ENCODE measurements at places on chromosomes 1 and 21.
A peak's percentile ranks its signal among the peaks of the same experiment; 100 is the strongest.

GRCh38 chr1:108502624-108503023 lies 52.5 kb downstream of the NBPF6 start:
- DNase-seq = no peak

DNA sequence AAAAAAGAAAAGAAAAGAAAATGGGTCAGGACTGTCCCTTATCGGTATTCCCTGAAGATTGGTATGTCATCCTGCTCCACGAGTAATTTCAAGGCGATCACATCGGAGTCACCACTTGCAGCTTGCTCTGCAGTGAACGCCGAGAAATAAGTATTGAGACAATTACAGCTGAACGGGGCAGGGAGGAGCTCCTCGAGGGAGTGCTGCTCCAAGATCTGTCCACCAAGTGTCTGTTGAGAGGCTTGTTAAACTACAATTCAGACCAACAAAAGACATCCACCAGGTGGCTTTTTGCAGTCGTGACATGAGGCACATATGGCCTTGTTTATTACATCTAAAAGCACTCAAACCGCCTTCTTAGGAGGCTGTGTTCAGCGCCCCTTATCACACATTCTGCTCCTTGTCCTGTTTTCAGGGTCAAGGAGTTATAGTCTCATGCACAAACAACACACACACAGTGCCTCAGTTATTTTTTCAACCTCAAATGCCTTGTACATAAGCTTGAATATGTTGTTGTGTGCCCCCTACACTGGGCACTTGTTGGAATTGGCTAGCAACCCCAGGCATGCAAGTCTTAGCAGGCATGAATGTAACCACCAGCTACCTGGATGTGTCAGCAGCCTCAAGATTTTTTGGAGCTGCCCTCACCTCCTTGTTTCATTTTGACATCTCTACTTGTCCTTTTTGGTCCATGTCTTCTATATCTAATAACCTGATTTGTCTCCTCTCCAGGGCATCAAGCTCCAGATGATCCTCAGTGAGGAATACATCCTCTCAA lies 13.0 kb upstream of the CD48 start:
- no peak for DNase-seq

- DNase-seq = no peak
These were observed 212.8 kb downstream of the DYRK1A start for GRCh38 chr21:37579356-37579755.

- DNase-seq = no peak
These were observed 196.5 kb downstream of the TOMM20 start for GRCh38 chr1:234932106-234932505.

DNA sequence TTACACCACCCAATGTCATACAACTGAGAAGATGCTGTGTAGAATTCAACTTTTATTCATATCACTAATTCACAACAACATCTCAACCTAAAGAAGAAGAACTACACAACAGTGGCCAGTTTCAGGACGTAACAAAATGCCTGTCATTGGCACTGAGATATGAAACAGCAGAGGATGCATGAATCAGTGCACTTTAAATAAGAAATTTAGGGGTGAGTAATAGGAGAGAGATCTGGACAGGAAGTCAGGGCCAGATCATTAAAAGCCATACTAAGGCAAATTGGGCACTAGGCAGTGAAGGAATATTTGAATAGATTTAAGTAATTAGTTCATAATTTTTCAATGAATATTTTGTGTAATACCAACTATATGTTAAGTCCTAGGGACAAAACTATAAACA lies 510.5 kb downstream of the PLPP3 start:
- no peak for DNase-seq

DNA sequence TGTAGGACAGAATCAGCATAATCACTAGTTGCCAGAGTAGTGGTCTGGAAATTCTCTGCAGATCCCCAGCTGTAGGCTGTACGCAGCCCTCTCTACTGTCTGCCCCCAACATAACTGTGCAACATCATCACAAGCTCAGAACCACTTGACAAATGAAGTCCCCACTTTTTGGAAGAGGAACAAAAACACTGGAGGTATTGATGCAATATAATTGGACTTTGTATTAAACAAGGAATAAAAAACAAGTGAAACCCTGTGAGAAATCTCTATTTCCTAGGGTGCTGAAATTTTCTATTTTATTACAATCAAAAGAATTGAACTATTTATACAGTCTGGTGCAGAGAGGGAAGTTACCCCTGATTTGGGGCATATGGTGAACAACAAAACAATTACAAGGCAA lies 15.2 kb downstream of the PHTF1 start:
- DNase-seq = no peak

GRCh38 chr21:37631319-37632117 lies 264.9 kb downstream of the DYRK1A start:
- no peak for DNase-seq

GRCh38 chr1:246035060-246035541 lies 472.0 kb downstream of the SMYD3 start:
- DNase-seq = no peak

- DNase-seq = no peak
These were observed 927 bp downstream of the UAP1 start for GRCh38 chr1:162562470-162562828.

GRCh38 chr1:5913078-5913845 lies 79.0 kb downstream of the NPHP4 start:
- no peak for DNase-seq

DNA sequence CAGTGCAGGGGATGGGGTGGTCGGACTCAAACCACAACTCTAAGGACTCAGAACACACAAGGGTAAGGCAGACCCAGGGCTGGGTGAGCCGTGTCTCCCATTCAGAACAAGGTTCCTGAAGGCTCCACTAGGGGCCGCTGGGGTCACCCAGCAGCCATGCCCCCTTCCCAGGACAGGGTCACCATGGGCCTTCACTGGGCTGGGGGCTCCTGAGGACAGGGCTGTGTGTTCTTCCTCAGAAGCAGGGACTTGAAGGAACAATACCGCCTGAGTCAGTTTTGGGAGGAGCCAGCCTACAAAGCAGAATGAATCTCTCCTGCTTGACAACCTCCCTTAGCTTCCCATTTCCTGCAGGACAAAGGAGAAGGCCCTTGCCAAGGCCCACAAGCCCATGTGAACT lies 15.4 kb downstream of the RIMS3 start:
- peak; percentile 47 for DNase-seq

GRCh38 chr1:155012026-155012546 lies 9.5 kb downstream of the ZBTB7B start:
- peak; percentile 100 for DNase-seq

GRCh38 chr1:102098536-102098935 lies 101.8 kb upstream of the OLFM3 start:
- no peak for DNase-seq

GRCh38 chr1:10674700-10675609 lies 121.5 kb downstream of the CASZ1 start:
- DNase-seq = no peak

GRCh38 chr1:245118806-245119205 lies 36.0 kb upstream of the KIF26B start:
- DNase-seq = no peak

GRCh38 chr1:97674517-97674916 lies 246.3 kb downstream of the DPYD start:
- DNase-seq = no peak

- DNase-seq = no peak
These were observed 86.2 kb upstream of the HP1BP3 start for GRCh38 chr1:20873311-20873710.

- DNase-seq = peak; percentile 18
These were observed 21.0 kb downstream of the NKAIN1 start for GRCh38 chr1:31218705-31219104.

GRCh38 chr1:245332513-245332912 lies 177.7 kb downstream of the KIF26B start:
- no peak for DNase-seq

GRCh38 chr21:38847556-38847955 lies 41.8 kb downstream of the ETS2 start:
- DNase-seq = no peak

- no peak for DNase-seq
These were observed 72.8 kb downstream of the ABL2 start for GRCh38 chr1:179156708-179157107.

DNA sequence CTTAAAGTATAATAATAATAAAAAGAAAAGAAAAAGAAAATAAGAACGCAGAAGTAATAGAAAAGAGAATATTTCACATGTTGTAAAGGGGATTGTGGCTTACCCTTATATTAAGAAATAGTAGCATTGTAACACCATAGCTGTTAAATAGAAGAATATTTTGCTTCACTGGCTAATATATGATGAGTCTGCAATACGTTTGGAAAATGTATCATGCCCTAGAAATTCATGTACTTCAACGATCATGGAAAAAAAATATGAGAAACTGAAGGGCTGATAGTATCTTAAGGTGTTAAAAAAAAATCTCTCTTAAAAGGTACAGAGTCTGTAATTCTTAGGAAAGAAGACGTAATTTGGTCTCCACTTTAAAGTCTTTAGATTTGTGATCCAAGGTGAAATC lies 1390.5 kb upstream of the ADGRL2 start:
- no peak for DNase-seq

DNA sequence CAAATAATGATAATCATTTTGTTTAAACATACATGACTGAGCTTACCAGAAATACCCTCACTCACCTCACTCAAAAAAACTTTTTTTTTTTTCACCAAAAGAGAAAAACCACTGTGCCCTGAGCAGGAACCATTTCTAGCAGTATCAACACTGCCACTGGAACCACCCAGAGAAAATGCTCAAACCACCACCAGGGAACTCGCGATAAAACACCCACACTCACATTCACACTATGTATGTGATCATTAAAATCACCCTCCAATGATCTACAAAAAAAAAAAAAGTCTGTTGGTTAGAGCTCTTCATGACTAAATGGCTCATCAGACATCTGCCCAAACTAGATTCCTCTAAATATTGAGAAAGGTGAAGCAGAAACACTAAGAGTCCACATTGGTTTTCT lies 11.5 kb downstream of the TIAM1 start:
- DNase-seq = no peak

- no peak for DNase-seq
These were observed 64.3 kb downstream of the PRKAA2 start for GRCh38 chr1:56709269-56709880.

- no peak for DNase-seq
These were observed 51.4 kb upstream of the GPR157 start for GRCh38 chr1:9180111-9180819.

- DNase-seq = no peak
These were observed 7.8 kb downstream of the CELSR2 start for GRCh38 chr1:109256971-109257681.

DNA sequence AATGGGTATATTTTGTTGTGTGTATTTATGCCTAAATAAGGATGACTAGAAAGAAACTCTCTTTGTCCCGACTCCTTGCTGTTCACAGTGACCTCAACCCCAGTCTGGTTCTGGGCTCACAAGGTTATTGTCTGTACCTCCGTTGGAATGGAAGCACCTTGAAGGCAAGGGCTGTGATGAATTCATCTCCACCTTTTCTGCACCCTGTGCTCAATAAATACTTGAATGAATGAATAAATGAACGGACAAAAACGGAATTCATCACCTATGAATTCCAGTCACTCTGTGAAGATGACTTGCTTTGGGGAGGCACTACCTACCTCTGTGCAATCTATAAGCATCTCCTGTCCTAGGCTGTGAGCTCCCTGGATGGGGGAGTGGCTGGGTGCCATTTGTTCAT lies 39.3 kb downstream of the HSPG2 start:
- DNase-seq = no peak

DNA sequence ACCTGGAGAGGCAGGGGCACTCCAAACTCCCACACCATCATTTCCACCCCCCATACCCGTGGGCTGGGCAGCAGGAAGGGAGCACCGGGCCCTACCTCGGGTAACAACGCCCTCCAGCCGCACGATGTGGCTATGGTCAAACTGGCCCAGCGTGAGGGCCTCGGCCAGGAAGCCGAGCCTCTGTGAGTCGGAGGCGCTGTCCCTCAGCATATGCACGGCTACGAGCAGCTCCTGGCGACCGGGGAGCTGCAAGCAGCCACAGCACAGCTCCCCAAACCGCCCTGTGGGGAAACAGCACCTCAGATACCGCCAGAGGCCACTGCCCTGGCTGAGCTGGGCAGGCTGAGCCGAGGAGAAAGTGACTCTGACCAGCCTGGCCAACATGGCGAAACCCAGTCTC lies 29.2 kb downstream of the CDCA8 start:
- DNase-seq = no peak

- no peak for DNase-seq
These were observed 108.8 kb downstream of the ITSN1 start for GRCh38 chr21:33751120-33751519.

GRCh38 chr1:208108646-208109330 lies 135.4 kb downstream of the PLXNA2 start:
- DNase-seq = peak; percentile 71

GRCh38 chr1:201717286-201717685 lies 111.7 kb upstream of the IPO9 start:
- DNase-seq = no peak

DNA sequence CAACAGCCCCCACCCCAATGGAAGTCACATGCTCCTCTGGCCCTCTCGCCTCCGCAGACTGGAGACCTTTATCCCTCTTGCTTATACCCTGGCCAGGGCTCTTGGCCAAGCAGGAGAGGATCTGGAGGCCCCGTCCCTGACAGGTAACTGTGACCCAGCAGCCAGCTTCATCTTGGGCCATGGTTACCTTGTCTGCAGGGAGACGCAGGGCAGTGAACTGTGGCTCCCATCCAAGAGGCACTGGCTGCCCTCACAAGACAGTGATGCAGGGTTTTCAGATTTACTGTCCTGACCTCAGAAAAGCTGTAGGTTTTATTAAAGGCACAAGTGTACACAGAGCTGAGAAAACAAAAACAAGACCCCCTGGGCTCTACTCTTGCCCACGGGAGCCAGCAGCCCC lies 96.7 kb upstream of the KLHDC7A start:
- DNase-seq = no peak

GRCh38 chr1:212601524-212601923 lies 7.0 kb upstream of the ATF3 start:
- no peak for DNase-seq

GRCh38 chr21:15058854-15059263 lies 5.9 kb downstream of the NRIP1 start:
- no peak for DNase-seq

DNA sequence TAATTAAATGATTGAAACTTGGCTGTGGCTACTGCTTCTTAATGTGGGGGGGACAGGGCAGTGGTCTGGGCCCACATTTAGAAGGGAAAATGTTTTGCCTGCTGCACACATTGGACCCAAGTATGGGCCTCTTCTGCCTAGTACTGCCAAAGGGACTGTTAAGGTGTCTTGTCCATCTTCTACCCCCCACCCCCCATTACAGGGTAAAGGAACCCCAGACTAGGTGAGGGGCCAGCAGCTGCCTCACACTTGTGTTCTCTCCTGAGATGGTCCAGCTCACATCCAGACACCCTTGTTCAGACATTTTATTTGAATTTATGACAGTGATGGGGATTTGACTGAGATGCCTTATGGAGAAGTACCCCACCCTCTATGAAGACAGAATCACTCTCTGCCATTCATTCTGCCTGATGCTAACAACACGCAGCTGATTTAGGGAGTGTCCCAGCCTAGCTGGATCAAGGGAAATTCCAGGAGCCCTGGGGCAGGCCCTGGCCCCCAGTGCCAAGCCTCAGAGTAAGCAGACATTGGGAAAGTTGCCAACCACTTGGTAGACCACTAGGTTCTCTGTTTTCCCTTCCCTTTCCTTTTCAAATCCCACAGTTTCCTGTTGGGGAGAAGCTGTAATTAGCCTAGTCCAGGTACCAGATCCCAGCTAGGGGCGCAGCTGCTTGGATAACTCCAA lies 42.1 kb downstream of the YARS1 start:
- DNase-seq = no peak

GRCh38 chr1:53971718-53972117 lies 25.6 kb downstream of the LRRC42 start:
- no peak for DNase-seq
